ENCODE measurements at places on chromosomes 12 and 14.

- no peak for DNase-seq
Measured at GRCh38 chr12:79048962-79049361, 184.4 kb downstream of the SYT1 start.

- DNase-seq: no peak
Measured at GRCh38 chr12:131831635-131832041, 3.4 kb downstream of the MMP17 start.

GRCh38 chr14:89330236-89331002 lies 86.6 kb downstream of the FOXN3 start:
- no peak for DNase-seq

GRCh38 chr12:68327896-68328295 lies 4.3 kb downstream of the MDM1 start:
- no peak for DNase-seq

DNA sequence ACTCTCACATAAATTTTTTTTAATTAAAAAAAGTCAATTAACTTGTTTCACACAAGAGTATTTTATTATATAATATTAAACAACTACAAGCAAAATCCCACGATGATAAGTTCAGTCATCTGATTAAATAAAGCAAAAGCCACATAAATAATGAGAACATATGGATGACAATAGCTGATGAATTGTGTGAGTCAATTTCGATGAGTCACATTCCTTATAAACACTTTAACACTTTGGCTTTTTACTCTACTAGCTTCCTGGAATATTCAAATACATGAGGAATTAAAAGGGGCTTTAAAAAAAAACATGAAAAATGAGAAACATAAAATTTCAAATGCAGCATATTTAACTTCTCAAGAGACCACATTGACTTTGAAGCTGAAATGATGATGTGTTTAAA lies 95.3 kb downstream of the BCAT1 start:
- no peak for DNase-seq

DNA sequence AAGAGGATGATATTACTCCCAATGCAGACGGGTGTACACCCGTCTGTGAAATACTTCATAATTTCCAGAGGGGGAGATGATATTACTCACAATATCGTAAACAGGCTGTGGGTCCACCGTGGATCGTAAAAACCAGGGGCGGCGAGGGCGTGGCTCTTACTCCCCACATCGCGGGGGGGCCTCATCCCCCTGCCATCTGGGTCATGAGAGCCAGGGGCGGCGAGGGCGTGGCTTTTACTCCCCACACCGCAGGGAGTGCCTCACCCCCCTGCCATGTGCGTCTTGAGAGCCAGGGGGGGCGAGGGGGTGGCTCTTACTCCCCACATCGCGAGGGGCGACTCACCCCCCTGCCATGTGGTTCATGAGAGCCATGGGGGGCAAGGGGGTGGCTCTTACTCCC lies 86.2 kb upstream of the GNG2 start:
- no peak for DNase-seq

GRCh38 chr12:116027551-116027821 lies 250.0 kb downstream of the MED13L start:
- no peak for DNase-seq

GRCh38 chr12:19642345-19642744 lies 203.1 kb downstream of the AEBP2 start:
- DNase-seq: no peak

GRCh38 chr12:88298761-88299242 lies 156.7 kb downstream of the TMTC3 start:
- no peak for DNase-seq

DNA sequence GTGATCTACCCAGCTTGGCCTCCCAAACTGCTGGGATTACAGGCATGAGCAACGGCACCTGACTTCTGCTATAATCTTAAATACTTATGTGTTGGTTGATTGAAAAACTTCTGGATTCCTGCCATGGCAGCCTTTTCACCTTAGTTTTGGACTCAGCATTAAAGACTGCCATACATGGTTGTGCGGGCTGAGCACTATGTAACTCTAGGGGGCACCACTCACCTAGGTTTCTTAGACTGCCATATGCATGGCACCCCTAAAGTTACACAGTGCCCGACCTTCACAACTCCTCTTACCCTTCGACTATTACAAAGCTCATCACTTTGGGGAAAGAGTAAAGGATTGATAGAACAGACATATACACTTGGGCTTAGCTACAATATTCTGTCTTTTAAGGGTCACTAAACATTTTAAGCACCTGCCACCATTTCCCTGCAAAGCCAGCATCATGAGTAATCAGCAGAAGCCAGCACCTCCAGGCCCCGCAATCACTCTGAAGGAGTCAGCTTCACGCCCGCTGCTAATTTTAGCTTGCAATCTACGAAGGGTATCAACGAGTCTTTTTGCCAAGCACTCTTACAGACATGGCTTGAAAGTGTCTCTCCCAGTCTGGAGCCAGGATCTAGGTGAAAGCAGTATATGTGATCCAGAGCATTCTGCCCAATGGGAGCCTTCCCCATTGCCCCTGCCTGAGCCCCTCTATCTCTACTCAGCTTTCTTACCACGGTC lies 59.8 kb downstream of the SUDS3 start:
- no peak for DNase-seq

- DNase-seq: no peak
Measured at GRCh38 chr12:131318045-131318685, 364.5 kb downstream of the ADGRD1 start.

DNA sequence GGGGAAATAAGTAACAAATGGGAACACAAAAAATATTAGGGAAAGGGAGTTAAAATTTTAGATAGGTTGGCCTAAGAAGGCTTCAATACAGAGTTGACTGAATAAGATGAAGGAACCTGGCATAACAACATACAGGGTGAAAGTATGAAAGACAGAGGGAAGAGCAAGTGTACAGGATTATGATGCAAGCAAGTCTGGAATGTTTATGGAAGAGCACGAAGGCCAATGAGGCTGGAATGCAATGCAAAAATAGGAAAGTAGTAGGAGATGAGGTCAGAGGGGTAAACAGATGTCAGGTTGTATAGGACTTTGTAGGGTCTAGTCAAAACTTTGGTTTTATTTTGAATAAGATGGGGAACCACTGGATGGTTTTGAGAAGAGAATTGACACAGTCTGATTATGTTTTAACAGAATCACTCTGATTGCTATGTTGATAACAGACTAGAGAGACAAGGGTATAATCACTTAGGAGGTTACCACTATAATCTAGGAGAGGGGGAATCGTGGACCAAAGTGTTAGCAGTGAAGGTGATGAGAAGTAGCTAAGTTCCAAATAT lies 96.8 kb downstream of the OSBPL8 start:
- DNase-seq: no peak

- no peak for DNase-seq
Measured at GRCh38 chr12:10068644-10069043, 30.1 kb downstream of the CLEC1A start.
